NCI-H2081 (cell line): ENCODE measurements at places on chromosomes 5 and 9.

DNA sequence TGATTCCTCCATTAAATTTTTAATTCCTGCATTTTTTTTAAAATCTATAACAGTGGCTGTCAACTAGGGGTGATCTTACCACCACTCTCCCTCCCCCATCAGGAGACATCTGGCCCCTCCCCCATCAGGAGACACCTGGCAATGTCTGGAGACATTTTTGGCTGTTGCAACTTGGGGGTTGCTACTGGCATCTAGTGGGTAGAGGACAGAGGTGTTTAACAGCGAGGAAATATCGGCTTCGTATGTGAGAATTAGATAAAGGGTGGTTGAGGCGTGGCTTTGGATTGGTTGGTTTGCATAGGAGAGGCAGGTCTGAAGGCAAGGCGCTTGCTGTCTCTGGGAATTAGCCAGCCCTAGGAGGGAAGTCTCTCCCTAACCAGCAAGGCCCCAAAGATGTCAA, 10.5 kb downstream of the CDHR2 start:
- no peak for DNase-seq

DNA sequence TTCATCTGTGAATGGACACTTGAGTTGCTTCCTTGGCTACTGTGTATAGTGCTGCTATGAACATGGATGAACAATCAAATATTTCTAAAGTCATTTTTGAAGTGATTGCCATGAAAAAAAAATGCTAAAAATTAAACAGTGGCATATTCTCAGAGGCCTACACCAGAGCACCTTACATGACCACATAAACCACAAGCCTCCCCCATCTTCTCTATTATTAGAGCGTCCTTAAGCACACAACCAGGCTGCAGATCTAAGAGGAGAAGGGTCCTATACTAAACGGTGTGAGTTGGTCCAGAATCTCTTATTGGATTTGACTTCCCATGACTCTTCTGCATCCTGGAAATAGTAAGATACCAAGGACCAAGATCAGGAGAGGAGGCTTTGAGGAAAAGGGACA, 34.3 kb downstream of the PCA3 start:
- no peak for DNase-seq

- DNase-seq = no peak
These were observed 129.3 kb upstream of the LPCAT1 start for GRCh38 chr5:1652873-1653697.

DNA sequence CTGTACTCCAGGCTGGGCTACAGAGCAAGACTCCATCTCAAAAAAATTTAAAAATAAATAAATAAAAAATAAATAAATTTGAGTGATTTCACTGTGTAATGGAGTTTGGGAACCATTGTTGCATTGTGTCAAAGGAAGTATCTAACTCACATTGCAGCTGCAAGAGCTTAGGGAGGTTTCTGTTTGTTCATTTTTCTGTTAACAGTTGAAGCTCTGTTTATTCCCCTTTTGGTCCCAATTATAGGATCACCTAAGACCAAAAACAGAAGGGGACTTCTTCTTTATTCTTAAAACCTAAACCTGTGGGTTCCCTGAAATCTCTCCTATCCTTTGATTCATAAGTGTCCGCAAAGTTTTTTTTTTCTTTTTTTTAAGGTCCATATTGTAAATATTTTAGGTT, 28.6 kb upstream of the PCAT7 start:
- no peak for DNase-seq

GRCh38 chr5:123538670-123539459, 26.9 kb downstream of the CSNK1G3 start:
- DNase-seq = no peak

DNA sequence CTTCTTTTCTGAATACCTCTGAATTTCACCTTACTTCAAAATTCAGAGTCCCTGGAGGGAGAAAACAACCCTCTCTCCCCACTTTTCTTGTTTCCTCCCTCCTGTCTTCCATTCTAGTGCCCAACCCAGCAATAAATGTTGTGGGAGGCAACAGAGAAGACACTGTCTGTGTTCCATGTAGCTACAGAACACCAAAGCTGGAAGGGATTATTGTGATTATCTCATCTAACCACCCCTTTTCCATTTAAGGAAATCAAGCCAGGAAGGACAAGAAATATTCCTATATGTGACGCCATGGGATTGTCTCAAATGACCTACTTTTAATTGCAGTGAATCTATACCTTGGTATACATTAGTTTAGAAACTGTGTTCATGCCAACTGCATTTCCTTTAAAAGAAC, 476.6 kb upstream of the TNC start:
- no peak for DNase-seq

DNA sequence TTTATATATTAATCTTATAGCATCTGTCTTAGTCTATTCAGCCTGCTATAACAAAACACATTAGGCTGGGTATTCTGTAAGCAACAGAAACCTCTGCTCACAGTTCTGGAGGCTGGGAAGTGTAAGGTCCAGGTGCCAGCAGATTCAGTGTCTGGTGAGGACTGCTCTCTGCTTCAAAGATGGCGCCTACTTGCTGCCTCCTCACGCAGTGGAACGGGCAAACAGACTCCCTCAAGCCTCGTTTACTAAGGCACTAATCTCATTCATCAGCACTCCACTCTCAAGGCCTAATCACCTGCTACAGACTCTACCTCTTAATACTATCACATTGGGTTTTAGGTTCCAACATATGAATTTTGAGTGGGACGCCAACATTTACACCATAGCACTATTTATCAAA, 5.2 kb upstream of the TBC1D2 start:
- DNase-seq = no peak
